ENCODE measurements at places on chromosomes 6 and 20. TPM values are rescaled to one million over a fixed set of nuclear protein-coding genes. Genes with fewer than 3 reads are reported as not detected.

Gene CST4
- 0.22 TPM for total RNA-seq

Gene NFATC2
- total RNA-seq = not detected

Gene UBD
- not detected for total RNA-seq

Gene BPI
- total RNA-seq = not detected
